ENCODE measurements at places on chromosomes 2 and 18. TPM values are rescaled to one million over a fixed set of nuclear protein-coding genes. Genes with fewer than 3 reads are reported as not detected.
A peak's percentile ranks its signal among the peaks of the same experiment; 100 is the strongest.

DNA sequence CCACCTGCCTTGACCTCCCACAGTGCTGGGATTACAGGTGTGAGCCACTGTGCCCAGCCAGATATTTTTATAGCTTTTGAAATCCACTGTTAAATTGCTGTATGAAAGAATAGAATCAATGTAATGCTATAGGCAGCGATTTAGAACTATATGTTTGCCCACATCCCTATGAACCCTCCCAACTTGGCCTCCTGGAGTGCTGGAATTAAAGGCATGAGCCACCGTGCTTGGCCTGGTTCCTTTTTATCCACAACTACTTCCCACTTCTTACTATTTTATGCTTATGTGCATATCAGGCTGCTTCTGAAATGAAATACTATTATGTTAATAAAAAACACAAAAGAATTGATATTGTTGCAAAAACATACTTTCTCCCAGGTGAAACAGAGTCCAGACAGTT, 11.6 kb upstream of the PTPN2 start:
- no peak for DNase-seq

SERPINB3 gene
- total RNA-seq, result not detected

CEP192 gene
- total RNA-seq, result 11.7 TPM

GRCh38 chr2:17816396-17817245, at the start of gene MSGN1:
Gene MSGN1 (plus strand): TSS chr2:17816460. CDS start chr2:17816519, 59 bp downstream.
- no peak for DNase-seq

LYPD6 gene
- 0.94 TPM for total RNA-seq

ZSWIM2 gene
- not detected for total RNA-seq

GRCh38 chr2:25497918-25498407, 156.2 kb upstream of the DNMT3A start:
- DNase-seq, result no peak

DNA sequence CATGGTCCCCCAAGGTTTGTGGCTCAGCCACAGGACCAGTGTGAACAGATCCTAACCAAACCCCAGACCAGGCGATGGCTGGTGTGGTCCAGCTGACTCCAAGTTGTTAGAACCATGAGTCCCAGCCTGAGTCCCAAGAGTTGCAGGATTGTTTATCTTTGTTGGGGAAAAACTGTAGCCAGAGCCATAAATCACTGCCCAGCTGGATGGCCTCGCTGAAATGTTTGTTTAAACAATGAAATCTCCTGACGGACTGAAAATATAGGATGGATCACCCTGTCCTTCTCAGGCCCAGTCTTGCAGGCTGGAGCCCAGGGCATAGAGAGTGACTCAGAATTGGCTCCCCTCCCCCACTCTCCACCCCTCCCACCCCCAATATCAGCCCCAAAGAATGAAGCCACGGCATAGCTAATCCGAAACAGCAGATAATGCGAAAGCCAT, 36.4 kb downstream of the PKDCC start:
- peak; percentile 42 for DNase-seq

C2orf78 gene
- total RNA-seq, result not detected

GRCh38 chr2:54013996-54014395, 43.2 kb upstream of the PSME4 start:
- DNase-seq, result no peak

DNA sequence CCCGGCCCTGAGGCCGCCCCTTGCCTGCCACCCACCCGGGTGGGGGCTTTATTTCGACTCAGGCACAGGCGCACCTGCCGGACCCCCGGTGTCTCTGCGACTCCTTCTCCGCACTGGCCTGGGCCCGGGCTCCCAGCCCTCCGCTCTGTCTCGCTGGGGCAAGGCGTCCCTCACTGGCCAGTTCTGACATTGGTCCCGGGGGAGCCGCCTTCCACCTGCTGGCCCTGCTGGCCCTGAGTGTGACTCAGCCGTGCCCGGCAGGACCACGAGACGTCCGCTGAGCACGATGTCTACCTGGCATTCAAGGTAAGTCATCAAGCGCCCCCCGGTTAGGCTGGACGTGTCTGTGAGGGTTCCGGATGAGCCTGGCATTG, 131.5 kb upstream of the CTDP1 start:
- DNase-seq, result no peak

- DNase-seq, result peak; percentile 97
Observed at GRCh38 chr2:172253190-172254052, 150.7 kb upstream of the DLX2 start.

FAM161A gene
- total RNA-seq, result 7.2 TPM

DNA sequence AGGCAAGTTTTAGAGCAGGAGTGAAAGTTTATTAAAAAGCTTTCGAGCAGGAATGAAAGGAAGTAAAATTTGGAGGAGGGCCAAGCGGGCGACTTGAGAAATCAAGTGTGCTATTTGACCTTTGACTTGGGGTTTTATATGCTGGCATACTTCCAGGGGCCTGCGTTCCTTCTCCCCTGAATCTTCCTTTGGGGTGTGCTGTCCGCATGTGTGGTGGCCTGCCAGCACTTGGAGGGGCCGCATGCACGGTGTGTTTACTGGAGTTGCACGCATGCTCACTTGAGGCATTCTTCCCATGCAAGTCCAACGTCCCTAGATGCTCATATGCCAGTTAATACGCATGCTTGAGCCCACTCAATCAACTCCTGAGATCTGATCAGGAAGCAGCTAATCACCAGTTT, 78.3 kb upstream of the MAP4K4 start:
- DNase-seq, result no peak

- DNase-seq, result no peak
Observed at GRCh38 chr18:51862051-51862715, 477.8 kb upstream of the DCC start.

FOXI3 gene
- not detected for total RNA-seq

DNA sequence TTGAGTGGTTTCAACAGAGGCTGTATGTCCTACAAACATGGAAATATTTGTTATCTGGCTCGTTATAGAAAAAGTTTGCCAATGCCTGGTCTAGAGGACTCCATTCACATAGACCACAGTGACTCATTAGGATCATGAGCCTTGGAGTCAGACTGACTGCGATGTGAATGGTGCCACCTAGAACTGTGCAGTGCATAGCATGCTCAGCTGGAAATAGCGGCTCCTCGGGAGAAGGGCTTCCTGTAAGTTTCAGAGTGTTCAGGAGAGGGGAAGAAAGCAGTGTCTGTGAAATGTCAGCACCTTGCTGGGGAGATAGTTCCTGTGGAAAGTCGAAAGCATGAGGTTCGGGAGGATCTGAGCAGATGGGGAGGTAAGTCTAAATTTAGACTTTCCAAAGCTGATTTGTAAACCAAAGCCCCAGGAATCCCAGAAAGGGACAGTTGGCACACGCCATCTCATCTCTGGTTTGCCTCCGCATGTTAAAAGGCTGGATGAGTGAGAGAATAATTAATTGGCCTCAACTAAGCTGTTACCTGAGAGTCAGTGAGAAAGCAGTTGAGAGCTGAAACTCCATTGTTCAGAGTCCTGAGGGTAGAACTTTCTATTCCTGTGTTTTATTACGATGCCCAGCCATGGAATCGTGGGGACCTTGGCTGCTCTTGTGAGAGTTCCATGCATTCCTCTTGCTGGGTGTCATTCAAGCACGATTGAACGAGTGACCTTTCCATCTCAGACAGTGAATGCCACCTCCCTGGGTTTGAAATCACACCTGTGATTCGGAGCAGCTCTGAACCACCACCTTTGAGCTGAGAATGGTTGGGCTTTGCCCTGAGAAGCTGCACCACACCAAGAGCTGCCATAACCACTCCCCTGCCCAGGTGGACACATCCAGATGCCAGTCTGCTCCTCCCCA, 99.5 kb downstream of the MAPK4 start:
- peak; percentile 67 for DNase-seq

- no peak for DNase-seq
Observed at GRCh38 chr2:176147210-176147799, 4.0 kb upstream of the HOXD4 start.

NR4A2 gene
- not detected for total RNA-seq

DNA sequence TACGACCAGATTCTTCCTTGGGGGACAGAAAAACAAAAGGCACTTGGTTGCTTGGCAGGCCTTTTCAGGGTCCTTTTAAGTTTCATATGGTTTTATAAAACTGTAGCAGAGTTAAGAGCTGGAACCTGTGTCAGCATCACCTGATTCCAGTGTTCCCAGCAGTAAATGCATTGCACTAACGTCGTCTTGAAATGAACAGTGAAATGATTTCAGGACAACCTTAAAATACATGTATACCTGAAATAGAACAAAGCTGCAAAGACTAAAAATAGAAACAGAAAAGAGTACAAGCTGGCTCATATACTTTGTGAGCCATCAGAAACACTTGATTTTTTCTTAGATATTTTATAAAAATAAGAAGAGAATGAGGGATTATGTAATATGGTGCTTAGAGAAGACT, 51.9 kb downstream of the ACSL3 start:
- no peak for DNase-seq

- DNase-seq, result no peak
Observed at GRCh38 chr2:47636176-47636575, 146.8 kb upstream of the MSH6 start.

DSC3 gene
- total RNA-seq, result not detected

DNA sequence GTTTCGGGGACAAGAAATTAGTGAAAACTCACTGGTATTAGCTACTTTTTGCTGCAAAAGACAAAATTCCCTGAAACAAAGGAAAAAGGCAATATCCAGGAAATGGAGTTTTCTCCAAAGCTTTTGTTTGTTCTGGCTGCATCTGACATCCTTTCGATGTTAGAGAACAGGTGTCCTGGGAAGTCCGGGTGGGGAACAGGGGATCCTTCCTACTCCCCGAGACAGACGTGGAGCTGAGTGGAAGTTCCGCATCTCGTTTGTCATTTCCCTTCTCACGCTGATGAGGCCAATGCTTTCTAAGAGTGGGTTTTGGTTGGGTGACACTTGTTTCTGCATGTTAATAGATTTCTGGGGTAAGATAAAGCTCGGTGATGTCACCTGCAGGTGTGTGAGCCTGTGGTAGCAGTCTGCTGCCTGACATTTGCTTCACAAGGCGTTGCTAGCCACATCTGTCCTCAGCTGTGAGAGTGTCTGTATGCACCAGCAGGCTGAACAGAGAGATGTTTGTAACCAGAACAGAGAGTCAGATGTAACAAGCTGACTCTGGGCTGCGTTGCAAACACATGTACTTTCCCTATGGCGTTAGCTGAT, 125.9 kb downstream of the ACOXL start:
- no peak for DNase-seq

ATP6V1C2 gene
- not detected for total RNA-seq

DNA sequence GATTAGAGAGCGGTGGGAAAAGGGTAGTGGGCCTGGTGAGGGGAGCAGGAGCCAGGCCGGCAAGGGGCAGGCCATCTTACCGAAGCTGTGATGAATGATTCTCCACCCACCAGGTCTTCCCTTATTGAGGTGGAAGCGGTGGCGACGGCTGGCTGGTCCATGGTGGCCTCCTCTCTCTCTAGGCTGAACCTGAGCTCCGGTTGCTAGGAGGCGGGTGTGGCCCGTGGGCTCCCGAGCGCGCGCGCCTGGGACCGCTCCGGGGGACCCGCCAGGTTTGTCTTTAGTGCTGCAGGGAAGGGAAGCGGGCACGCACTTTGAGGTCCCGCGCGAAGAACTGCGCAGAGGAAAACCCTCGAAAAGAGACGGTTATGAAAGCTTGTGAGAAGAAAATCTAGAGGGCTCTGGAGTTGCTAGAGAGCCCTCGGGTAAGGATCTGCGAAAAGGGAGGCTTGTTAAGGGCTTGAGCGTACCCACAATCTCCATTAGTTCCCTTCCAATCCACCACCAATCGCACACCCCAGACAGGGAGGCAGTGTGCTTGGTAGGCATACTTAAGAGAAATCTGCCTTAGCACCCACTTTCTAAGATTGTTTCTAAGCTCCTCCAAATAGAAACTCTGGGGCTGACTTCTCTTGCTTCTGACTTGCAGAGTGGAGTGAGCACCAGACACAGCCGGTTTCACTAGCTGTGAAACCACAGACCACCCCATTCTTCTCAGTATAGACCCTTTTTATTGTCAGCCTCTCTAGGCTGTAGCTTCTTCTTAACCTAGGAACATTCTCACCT, at the start of gene STPG4:
Gene STPG4 (minus strand): TSS at position 218 of the 786 bp plus-strand sequence. CDS start 57 bp downstream, at position 161.
- DNase-seq, result no peak

DNA sequence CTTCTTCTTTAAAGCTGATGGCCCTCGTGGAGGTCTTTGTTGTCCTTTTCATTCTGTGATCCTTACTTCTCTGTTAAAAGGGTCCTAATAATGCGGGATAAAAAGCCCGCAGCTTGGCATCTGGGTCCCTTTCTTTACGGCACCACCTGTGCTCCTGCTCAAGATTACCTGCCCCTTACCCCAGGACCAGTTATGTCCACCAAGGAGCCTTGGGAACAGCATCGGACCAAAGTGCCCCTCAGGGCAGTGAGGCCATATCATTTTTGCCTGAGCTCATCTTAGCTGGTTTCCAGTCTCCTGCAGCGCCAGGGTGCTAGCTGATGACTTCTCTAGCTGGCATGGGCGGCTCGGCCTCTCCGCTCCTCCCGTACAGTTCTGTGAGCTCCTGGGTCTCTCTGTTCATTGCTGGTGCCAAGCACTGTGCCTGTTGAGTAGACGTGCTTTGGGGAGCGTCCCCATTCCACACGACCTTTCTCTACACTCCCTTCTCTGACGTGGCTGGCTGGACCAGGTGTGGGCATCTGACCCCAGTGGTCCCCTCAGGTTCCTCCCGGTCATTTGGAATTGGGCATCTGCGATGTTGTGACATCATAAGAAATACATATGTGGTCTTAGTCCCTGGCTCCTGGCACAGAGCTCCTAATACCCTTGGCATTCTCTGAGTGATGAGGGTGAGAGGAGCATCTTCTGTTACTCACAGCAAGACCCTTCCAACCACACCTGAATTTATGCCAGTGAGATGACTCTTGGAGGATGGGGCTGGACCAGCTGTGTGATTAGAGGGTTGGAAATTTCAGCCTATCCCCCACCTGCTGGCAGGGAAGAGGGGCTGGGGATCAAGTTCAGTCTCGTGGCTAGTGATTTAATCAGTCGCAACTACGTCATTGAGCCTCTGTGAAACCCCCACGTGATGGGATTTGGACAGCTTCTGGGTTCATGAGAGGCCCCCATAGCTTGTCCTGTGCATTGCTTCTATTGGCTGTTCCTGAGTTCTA, 134.2 kb upstream of the HS6ST1 start:
- DNase-seq, result no peak

PPM1G gene
- 139 TPM for total RNA-seq

GRCh38 chr18:31634331-31634713, 42.6 kb downstream of the TTR start:
- DNase-seq, result no peak
